ENCODE measurements at places on chromosomes 16 and 17. TPM values are rescaled to one million over a fixed set of nuclear protein-coding genes. Genes with fewer than 3 reads are reported as not detected.
A peak's percentile ranks its signal among the peaks of the same experiment; 100 is the strongest.

DNA sequence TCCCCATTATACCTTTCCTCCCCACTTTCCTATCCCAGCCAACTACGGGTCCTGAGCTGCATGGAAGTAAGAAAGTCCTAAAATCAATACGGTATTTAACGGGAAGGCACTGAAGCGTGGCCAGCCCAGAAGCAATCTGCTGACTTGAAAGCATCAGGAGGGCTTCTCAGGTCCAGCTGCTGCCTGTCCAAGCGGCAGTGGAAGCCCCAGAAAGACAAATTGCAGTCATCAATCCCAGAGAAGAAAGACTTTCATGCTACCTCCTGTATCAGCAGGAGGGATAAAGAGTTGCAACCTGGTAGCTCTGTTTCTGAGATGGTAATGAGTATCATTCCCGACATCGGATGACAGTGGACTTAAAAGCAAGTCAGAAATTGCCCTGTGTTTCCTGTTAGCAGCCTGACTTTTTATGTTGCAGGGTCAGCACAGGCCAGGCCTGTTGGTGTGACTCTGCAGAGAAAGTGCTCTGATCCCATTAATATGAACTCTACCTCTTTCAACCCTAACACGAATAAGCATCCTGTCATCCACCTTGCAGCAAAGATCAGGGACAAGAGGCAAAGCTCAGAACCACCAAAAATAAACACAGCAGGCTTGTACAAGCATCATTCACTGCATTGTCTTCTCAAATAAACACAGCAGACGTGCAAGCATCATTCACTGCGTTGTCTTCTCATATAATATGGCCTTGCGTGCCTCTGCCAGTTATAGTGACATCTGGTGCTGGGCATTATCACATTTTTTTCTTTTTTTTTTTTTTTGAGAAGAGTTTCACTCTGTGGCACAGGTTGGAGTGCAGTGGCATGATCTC, 358.6 kb upstream of the CDH11 start:
- peak; percentile 54 for DNase-seq

The SPATA22 gene
- total RNA-seq: 0.31 TPM

The CARD14 gene
- total RNA-seq: 1.7 TPM

DNA sequence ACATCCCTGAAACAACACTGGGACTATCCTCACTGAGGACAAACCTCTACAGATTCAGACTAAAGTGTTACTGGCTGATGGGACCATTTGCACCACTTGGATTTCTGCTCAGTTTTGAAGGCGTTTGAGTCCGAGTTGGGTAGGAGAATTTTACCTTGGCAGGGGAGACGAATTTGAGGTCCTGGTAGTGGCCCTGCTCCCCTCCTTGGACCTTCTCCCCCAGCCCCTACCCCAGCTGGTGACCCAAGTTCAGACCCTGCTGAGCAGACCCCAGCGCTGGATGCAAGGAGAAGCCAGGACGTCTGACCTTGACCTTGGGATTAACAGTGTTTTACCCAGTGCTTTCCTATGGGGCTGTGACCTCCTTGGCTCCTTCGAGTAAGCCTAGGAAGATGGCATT, 13.6 kb downstream of the CACNG5 start:
- no peak for DNase-seq

- no peak for DNase-seq
Measured at GRCh38 chr17:41510251-41511065, 5.0 kb upstream of the KRT13 start.

The KRT23 gene
- 4.2 TPM for total RNA-seq

GRCh38 chr17:36686123-36686669, 84.8 kb downstream of the MRM1 start:
- peak; percentile 30 for DNase-seq

- DNase-seq: no peak
Measured at GRCh38 chr17:55110521-55110920, 142.0 kb downstream of the STXBP4 start.

The SPNS3 gene
- total RNA-seq: 1.4 TPM

DNA sequence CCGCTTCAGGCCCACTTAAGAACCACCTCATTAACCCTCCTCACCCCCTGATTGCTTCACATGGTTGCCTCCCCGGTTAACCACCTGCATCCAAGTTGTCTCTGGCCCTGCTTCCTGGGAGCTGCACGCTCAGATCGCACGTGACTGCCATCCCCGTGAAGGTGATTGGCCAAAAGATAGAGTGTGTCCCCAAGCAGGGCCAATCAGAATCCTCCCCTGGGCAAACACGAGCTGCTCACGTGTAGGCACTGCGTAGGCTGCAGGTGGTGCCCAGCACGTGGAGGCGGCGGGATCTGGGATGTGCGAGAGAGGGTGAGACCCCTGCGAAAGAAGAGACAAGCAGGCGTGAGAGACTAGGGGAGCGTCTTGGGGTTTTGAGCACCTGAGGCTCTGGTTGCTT, 111.8 kb upstream of the CRHR1 start:
- DNase-seq: no peak

GRCh38 chr16:64240586-64240985, 881.3 kb downstream of the CDH11 start:
- DNase-seq: no peak

The TMIGD1 gene
- total RNA-seq: not detected

DNA sequence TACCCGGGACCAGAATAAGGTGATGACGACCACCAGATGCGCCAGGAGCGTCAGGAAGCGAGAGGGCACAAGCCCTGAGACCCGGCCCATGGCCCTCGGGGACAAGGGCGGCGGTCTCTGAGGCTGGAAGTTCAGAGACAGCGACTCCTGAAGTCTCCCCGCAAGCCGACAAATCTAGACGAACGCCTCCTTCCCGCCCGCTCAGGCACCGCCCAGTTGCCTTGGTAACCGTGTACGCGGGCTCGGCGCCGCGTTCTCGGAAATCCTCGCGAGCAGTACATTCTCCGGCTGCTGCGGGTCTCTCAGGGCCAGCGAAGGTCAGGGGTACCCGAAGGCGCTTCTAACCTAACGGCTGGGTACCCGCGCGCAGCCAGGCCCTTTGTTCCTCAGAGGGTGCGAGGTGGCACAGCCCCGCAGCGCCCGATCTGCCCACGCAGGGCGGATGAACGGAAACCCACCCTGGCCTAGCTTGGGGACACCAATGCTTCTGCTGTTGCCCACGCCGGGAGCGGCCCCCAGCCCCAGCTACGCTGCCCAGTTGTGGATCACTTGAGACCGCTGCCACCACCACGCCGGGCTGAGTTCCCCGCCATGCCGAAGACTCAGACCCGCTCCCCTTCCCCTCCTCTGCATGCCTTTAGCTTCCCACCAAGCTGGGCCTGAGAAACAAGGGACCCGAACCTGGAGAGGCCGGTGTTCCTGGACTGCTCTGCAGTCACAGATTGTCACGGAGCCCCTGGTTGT, at the start of gene TMEM107:
TMEM107 (minus strand) TSS at position 184 of the 744 bp plus-strand sequence; CDS start at position 90, 94 bp downstream.
- peak; percentile 93 for DNase-seq

DNA sequence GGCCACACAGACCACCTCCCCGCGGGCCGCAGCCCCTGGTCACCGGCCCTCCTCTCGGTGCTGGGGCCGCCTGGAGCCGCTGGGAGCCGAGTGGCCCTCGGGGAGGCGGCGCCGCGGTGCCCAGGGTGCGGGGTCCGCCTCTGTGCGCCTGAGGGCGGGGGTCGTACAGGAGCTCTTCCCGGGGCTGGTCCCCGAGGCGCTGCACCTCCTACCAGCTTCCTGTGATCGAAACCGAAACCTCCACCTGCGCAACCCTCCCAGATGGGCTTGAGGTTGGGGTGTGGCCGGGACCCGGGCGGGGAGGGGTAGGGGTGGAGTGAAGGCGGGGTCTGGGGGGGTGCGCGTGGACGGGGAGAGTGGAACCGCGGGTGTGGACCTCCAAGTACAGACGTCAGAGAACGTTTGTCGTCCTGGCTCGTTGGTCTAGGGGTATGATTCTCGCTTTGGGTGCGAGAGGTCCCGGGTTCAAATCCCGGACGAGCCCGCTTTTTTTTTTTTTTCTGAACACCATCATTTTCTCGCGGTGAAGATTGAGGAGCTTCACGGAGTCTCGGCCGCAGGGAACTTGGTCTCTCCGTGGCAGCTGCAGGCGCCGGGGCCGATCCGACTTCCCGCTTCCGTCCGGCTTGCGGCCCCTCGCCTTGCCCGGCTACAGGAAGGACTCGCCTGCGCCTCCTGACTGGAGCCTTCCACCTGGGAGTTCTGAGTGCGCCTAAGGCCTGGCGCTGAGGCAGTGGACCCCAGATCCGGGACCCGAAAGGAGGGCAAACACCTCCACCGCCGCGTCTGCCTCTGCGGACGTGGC, 23.9 kb downstream of the ZNF213 start:
- DNase-seq: peak; percentile 97

DNA sequence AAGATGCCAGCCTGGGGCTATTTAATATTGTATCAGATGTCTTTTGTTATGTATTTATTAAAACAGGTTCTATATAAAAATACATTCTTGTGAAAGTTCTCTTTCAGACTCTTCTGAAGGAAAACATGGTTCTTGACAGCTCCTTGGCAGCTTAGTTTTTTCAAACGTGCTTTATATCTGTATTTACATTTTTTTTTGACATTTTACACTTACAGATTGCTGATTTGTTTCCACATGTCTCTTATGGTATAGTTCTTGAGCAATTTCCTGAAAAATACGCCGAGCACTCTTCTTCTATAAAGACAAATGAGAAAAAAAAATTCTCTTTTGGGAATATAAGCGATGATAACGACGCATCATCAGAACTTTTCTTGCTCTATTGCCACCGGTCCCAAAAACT, 9.5 kb downstream of the IGSF6 start:
- no peak for DNase-seq

DNA sequence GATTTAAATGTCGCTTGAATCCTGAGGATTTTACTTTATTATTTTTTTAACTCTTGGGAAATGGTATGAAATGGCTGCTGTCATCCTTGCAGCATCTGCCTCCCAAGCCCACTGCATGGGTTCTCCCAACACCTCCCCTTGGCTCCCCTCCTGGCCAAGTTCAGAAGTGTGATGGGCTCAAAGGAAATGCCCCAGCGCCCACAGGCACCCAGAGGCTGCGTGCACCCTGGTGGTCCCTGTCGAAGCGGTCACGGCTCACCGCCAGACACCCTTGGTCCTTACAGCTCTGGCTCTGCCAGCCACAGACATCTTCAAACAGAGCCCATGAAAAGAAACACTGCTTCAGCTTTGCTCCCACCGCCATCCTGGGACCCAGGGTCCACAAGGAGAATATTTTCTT, 334.7 kb downstream of the SOX9 start:
- DNase-seq: no peak

GRCh38 chr17:67718325-67718941, 697 bp downstream of the NOL11 start:
- no peak for DNase-seq

The PRR35 gene
- total RNA-seq: 1.8 TPM

DNA sequence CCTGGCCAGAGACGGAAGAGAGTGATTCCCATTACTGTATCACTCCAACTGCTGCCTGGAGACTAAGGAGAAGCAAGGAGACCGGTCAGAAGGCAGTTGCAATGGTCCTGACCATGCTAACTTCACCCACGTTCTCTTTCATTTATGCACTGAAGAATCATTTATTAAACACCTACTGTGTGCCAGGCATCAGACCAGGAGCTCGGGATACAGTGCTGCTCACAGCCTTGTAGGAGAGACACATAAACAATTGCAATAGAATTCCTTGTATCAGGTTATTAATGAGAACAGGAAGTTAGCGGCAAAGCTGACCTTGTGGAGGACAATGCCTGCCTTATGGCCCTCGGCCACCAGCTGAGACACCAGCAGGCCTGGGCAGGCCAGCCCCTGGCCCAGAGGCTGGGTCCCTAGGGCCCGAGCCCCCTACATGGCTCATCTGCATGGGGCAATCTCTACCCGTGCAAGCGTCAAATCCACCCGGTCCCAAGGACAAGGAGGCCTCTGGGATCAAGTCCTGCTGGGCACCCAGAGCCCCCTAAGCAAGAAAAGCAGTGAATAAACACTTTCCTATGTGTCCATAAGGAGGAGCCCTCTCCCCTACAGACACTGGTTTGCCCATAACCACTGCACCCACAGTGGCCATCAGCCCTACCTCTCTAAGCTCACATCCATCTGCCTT, 8.6 kb upstream of the ENPP7 start:
- DNase-seq: no peak

DNA sequence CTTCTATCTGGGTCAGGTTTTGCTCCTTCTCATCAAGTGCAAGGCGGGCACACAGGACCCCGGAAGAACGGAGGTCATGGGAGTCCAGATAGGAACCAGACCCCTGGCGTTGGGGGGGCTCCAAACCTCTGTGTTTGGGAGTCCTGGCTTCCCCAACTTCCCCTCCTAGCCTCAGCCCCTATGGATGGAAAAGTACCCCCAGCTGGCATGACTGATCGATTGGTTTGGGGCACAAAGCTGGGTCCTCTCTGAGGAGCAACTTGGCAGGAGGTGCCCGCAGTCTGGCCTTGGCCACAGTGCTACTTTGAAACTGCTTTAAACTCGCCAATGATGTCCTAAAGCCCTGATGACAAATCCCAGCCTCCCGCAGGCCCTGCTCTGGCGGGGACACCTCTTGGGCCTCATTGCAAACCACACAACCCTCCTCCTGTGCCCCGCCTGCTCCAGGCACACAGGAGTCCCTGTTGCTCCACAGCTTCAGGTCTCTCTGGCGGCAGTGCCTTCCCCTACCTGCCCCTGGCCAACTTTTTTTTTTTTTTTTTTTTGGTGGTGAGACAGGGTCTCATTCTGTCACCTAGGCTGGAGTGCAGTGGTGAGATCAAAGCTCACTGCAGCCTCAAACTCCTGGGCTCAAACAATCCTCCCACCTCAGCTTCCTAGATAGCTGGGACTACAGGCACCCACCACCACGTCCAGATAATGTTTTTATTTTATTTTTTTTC, 38.0 kb upstream of the SNN start:
- DNase-seq: no peak

The TMEM220 gene
- total RNA-seq: 13.3 TPM

DNA sequence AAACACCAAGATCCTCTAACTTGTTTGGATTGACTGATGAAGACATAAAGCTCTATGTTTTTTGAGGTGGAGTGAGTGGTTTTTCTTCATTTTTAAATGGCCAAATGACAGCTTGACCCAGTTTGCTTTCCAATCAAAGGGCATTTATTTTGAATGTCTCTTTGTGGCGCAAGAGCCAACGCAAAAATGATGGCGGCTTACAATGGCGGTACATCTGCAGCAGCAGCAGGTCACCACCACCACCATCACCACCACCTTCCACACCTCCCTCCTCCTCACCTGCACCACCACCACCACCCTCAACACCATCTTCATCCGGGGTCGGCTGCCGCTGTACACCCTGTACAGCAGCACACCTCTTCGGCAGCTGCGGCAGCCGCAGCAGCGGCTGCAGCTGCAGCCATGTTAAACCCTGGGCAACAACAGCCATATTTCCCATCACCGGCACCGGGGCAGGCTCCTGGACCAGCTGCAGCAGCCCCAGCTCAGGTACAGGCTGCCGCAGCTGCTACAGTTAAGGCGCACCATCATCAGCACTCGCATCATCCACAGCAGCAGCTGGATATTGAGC, 329 bp downstream of the NLK start:
- no peak for DNase-seq

- DNase-seq: peak; percentile 75
Measured at GRCh38 chr17:82775001-82775823, 23.3 kb downstream of the TBCD start.

Measured in kidney (tissue), 22 donors.